Stomach (tissue), 19 donors: ENCODE measurements at places on chromosomes 6 and 20. TPM values are rescaled to one million over a fixed set of nuclear protein-coding genes. Genes with fewer than 3 reads are reported as not detected.

The ZNF165 gene
- polyA plus RNA-seq = 1.8 TPM

DNA sequence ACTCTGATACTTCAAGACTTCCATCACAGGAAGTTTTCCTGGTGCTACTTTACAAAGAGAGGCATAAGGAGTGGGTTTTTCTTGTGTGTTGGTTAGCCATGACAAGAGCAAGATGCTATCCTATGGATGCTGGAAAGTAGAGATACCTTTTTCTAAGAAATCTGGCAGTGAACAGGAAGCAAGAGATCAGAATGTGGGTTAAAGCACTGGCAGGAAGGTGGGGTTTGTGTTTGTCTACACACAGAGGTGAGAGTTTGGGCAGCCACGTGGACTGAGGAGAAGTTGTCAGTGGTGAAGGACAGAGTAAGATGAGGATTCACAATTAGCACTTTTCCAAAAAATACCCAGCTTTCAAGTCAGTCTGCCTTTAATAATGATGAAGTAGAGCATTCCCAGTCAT lies 17.9 kb downstream of the SLC2A12 start:
- no peaks in the 10 kb centered on the region for H3K36me3 ChIP-seq
- H3K27me3 ChIP-seq = no peaks in the 10 kb centered on the region
- H3K4me1 ChIP-seq = peaks cover 3% of the 10 kb centered on the region
- no peak for DNase-seq
- peak overlapping the region; percentile 70 for H3K27ac ChIP-seq

DNA sequence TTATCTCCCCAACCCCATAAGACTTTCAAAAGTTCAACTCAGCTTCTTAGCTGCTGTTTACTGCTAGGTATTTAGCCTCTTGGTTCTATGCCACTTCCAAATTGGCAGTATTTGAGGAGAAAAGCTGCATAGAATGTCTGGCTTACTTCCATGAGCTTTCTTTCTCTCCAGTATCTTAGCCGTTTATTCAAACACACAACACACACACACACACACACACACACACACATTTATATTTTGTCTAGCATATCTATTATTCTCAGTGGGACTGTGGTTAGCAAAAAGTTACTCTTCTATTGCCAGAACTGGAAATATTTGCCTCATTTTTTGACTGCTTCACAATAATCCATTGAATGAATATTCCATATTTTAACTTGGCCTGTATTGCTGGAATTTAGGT lies 634.2 kb upstream of the IMPG1 start:
- no peak overlapping the region for H3K4me3 ChIP-seq
- no peaks in the 10 kb centered on the region for H3K27me3 ChIP-seq
- no peaks in the 10 kb centered on the region for H3K4me1 ChIP-seq
- no peaks in the 10 kb centered on the region for H3K36me3 ChIP-seq
- no peak for DNase-seq
- no peak overlapping the region for H3K27ac ChIP-seq

The ACTL10 gene
- 1.4 TPM for polyA plus RNA-seq

DNA sequence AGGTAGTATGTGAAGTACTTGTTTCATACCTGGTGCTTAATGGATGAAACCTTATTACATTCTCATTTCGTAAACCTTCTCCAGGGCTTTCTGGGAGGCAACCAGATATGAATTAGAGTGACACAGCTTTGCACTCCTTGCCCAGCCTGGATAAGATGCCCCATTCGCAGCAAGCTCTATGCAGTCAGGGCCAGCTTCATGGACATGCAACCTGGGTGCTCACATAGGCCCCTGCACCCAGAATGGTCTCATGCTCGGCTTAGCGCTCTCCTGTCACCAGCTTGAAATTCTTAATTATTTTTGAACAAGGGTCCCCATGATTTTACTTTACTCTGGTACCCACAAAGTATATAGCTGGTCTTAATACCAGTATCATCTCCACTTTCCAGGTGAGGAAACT lies 11.3 kb upstream of the PTGIS start:
- DNase-seq = no peak
- peak overlapping the region; percentile 77 for H3K27ac ChIP-seq
- no peaks in the 10 kb centered on the region for H3K36me3 ChIP-seq
- no peak overlapping the region for H3K4me3 ChIP-seq
- peaks cover 56% of the 10 kb centered on the region for H3K4me1 ChIP-seq
- no peaks in the 10 kb centered on the region for H3K27me3 ChIP-seq

The FBXO30 gene
- 3.3 TPM for polyA plus RNA-seq

- no peak overlapping the region for H3K27ac ChIP-seq
- no peaks in the 10 kb centered on the region for H3K27me3 ChIP-seq
- H3K4me1 ChIP-seq = no peaks in the 10 kb centered on the region
- H3K4me3 ChIP-seq = no peak overlapping the region
- peak; percentile 5 for DNase-seq
Observed at GRCh38 chr6:84688141-84688873, 76.1 kb downstream of the TBX18 start.

The EDN3 gene
- polyA plus RNA-seq = 6.4 TPM

- no peak overlapping the region for H3K27ac ChIP-seq
- H3K4me1 ChIP-seq = no peaks in the 10 kb centered on the region
- H3K36me3 ChIP-seq = no peaks in the 10 kb centered on the region
- H3K4me3 ChIP-seq = no peak overlapping the region
Observed at GRCh38 chr6:54810147-54810546, 36.4 kb upstream of the FAM83B start.

DNA sequence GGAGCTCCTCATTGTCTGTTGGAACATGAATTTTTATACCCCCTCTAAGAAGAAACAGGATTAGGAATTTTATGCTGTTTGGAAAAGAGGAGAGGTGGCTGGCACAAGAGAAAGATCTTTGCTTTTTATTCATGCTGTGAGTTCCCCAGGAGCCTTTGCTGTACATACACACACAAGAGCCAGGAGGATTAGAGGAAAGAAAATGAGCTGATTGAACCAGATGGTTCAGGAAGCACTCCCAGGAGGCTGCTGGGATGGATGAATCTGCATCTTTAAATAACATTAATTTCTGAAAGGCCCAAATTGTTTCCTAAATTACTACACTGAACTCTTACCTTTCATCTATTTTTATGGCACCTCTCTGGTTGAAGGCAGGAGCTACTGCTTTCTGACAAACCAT lies 20.1 kb upstream of the TCP11 start:
- H3K27me3 ChIP-seq = peaks cover 3% of the 10 kb centered on the region
- no peak overlapping the region for H3K27ac ChIP-seq
- no peak for DNase-seq
- peaks cover 30% of the 10 kb centered on the region for H3K4me1 ChIP-seq
- no peak overlapping the region for H3K4me3 ChIP-seq
